ENCODE measurements at places on chromosomes 6 and 20. TPM values are rescaled to one million over a fixed set of nuclear protein-coding genes. Genes with fewer than 3 reads are reported as not detected.

Gene CAPN11
- total RNA-seq: not detected

DNA sequence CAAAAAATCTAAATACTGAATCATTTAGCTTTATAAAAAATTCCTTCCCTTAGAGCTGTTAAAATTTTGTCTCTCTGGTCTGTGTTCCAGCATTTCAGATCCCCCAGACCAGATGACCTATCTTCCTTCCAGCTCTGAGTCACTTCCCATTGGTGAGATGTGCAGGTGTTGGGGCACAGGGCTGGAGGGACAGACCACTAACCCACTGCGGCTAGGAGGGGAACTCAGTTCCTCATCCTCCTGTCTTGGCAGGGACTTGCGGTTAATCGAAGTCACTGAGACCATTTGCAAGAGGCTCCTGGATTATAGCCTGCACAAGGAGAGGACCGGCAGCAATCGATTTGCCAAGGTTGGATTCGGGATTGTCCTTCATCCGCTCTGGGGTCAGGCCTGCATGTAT, 6.0 kb downstream of the CNPY3 start:
- peaks cover 9% of the 10 kb centered on the region for H3K4me1 ChIP-seq
- DNase-seq: peak; percentile 30
- H3K27ac ChIP-seq: no peak overlapping the region
- no peak overlapping the region for H3K4me3 ChIP-seq

DNA sequence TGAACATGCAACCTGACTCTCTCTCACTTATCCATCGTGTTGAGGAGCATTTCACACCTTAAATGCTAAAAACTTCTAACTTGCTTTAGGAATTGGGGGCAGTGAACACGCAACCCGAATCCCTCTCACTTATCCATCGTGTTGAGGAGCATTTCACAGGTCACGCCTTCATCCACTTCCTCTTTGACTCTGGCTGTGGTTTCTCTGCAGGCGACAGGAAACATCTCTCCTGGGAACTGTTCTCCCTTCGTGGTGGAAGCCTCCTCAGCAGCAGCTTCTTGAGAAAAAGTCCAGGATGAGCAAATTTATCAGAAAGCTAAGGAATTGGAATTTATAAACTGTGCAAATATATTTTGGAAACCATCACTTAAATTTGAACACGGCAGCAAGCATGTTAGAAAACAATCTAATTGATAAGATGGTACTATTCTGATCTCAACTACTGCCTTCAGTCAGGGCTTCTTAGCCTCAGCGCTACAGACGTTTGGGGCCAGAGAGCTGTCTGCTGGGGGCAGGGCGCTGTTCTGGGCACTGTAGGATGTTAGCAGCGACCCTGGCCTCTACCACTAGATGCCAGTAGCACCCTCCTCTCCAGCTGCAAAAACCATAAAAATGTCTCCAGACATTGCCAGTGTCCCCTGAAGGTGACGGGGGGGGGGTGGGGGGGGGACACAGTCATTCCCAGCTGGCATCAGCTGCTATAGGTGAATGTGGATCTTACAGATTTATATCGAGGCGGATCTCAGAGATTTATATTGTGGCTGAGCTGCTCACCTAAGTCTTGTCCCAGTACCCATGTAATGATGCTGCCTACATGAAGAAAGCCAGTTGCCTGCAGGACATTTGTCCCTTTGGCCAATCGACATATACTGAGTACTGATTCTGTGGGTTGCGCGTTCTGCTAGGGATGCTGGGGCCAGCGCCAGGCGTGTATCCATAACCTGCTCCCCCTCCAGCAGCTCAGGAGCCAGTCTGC, 26.2 kb downstream of the CTCFL start:
- no peaks in the 10 kb centered on the region for H3K36me3 ChIP-seq
- H3K27ac ChIP-seq: no peak overlapping the region
- H3K4me3 ChIP-seq: no peak overlapping the region

DNA sequence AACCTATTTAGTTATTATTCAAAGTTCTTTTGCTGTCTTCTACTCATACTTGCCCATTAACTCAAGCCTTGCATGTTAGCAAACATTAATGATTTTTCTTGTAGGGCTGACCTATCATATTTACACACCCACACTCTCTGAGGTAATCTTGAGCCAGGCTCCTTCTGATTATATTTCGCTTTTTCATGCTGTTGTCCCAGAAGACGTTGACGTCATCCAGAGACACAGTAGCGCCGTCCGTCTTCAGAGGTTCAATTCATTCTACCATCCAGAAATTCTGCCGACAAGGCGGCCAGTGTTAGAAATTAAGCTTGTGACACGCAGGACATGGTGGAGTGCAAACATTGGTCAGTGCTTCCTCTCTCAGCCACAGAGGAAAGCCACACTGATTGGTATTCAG, 584.7 kb downstream of the BMP2 start:
- H3K4me1 ChIP-seq: no peaks in the 10 kb centered on the region
- H3K27ac ChIP-seq: no peak overlapping the region
- no peaks in the 10 kb centered on the region for H3K36me3 ChIP-seq
- DNase-seq: no peak
- H3K4me3 ChIP-seq: no peak overlapping the region
- no peaks in the 10 kb centered on the region for H3K27me3 ChIP-seq

DNA sequence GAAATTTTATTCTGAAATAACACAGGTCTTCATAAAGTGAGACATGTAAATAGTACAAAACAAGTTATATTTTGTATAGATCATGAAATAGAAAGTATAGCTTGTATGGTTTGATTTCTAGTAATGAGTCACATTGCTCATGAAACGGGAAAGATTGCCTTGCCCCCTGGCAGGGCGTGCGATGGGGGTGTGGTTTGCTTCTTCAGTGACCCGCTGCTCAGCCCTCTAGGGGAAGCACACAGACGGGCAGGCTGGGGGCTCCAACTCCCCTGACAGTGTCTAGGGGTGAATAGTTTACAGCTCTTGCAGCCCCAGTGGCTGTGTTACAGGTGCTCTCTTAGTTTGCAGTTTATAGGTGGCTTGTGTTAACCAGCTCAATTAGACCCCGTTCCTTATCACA, 170.5 kb upstream of the RGS17 start:
- no peaks in the 10 kb centered on the region for H3K4me1 ChIP-seq
- H3K4me3 ChIP-seq: no peak overlapping the region
- no peaks in the 10 kb centered on the region for H3K36me3 ChIP-seq
- no peak overlapping the region for H3K27ac ChIP-seq

- no peak overlapping the region for H3K27ac ChIP-seq
- no peak overlapping the region for H3K4me3 ChIP-seq
- H3K36me3 ChIP-seq: no peaks in the 10 kb centered on the region
- DNase-seq: peak; percentile 10
- peaks cover 8% of the 10 kb centered on the region for H3K4me1 ChIP-seq
These were observed 51.9 kb upstream of the MARCKS start for GRCh38 chr6:113805173-113805790.

DNA sequence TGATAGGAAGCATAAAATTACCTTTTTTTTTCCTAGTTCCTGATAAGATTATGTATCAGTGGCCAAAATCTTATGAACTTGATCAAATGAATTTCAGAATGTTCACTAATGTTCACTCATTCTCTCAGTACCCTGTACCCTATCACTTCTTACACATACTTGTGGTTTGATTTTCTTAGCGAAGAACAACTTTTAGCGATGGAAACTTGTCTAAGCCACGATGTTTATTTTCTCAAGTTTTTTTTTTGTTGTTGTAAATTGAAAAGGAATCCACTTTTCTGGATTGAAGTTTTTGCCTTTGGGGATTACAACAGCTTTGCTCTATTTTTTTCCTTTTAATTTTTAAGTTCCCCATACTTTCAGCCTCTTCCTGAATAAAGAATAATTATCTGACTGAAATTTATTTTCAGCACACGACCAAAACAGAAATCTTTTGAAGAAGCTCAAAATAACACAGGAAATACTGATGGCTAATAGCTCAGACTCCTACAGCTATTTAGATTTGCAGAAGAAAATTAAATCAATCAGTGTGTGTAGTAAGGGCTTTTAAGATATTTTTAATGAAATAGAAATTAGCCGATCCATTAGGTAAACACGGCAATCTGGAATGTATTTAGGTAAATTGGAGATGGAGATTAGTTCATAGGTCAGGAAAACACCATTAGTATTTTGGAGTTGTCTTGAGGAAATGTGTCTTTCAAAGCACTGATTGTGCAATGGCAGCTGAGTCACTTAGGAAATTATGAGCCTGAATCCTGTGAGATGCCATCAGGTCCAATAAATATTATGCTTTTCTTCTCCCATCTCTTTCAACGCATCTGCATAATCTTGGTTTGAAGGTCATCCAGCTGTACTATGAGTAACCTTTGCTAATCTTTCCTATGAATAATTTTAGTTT, 217.5 kb downstream of the GJA1 start:
- peaks cover 19% of the 10 kb centered on the region for H3K4me1 ChIP-seq
- H3K4me3 ChIP-seq: no peak overlapping the region
- peak; percentile 51 for DNase-seq
- H3K27ac ChIP-seq: peak overlapping the region; percentile 43
- no peaks in the 10 kb centered on the region for H3K36me3 ChIP-seq
